Upper lobe of right lung (tissue), 1 donor: ENCODE measurements at places on chromosomes 1 and 21. TPM values are rescaled to one million over a fixed set of nuclear protein-coding genes. Genes with fewer than 3 reads are reported as not detected.

DNA sequence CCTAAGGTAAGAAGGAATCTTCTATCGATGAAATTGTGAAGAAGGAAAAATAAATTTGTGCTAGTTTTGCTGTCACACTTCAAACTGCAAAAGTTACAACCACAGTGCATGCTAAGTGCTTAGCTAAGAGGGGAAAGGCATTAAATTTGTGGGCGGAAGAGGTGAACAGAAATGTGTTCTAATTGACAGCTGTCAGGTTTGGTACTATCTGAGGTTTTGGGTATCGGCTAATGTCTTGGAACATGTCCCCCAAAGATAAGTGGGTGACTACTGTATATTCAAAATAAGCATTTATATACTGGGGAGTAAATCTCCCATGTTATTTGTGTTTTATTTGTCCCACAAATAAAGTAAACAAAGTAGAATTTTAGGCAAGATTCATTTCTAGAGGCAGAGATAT, 8.0 kb downstream of the CR1 start:
- peaks cover 30% of the 10 kb centered on the region for H3K27me3 ChIP-seq
- no peaks in the 10 kb centered on the region for H3K36me3 ChIP-seq
- DNase-seq: no peak
- H3K4me1 ChIP-seq: no peaks in the 10 kb centered on the region
- H3K27ac ChIP-seq: no peak overlapping the region

Gene GUCA2B
- not detected for total RNA-seq

GRCh38 chr1:156465747-156466365, 34.7 kb downstream of the MEF2D start:
- H3K27ac ChIP-seq: no peak overlapping the region
- H3K4me1 ChIP-seq: peaks cover 18% of the 10 kb centered on the region

Gene SPATA1
- total RNA-seq: 3.4 TPM
